Effector CD4-positive, alpha-beta T cell (primary cell): ENCODE measurements at places on chromosomes 1 and 21.

- DNase-seq = no peak
Observed at GRCh38 chr1:94165843-94166242, 44.9 kb upstream of the ABCA4 start.

DNA sequence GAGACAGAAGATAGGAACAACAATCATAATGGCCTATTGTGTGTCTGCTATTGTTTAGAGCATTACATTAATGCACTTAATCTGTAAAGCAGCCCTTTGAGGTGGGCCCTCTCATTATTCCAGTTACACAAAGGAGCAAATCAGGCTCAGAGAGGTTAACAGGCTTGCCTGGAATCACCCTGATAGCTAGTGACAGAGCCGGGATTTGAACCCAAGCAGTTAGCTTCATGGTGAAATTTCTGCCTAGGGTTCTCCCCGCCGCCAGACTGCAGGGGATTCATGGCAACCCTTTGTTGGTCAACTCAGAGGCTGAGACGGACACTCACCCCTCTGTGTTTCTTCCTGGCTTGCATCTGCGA, 7.1 kb downstream of the HEYL start:
- no peak for DNase-seq

- DNase-seq = no peak
Observed at GRCh38 chr1:10665930-10666850, 130.3 kb downstream of the CASZ1 start.

DNA sequence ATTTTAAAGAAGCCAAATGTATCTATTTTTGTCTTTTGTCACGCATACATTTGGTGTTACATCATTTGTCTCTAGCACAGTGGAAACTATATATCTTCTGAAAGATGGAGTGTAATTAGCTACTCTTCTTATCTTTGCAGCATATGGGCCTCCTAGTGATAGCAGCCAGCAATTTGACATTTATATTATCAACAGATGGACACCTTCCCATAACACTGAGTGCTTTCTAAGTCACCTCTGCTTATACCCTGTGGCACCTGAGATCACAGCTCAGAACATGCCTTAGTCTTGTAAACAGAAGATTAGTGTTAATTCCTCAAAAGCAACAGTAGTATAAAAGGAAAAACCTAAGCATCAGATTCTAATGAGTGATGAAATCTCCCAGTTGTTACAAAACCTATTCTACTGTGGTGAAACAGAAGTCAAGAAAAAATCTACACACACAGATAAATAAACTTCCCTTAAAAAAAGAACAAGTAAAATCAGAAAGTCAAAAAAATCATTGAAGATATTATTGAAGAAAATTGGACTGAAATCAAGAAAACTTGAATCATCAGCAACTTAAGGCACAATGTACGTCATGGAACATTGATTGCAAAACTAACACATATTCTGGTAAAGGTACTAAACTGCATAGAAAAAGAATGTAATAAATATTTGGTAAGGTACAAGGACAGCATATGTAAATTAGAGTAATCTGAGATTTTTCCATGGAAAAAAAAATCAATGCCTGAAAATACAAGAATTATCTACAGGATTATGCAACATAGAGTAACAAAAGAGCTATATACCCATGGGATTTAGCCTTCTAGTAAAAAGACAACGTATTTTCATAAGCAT, 61.7 kb downstream of the KCNT2 start:
- no peak for DNase-seq

DNA sequence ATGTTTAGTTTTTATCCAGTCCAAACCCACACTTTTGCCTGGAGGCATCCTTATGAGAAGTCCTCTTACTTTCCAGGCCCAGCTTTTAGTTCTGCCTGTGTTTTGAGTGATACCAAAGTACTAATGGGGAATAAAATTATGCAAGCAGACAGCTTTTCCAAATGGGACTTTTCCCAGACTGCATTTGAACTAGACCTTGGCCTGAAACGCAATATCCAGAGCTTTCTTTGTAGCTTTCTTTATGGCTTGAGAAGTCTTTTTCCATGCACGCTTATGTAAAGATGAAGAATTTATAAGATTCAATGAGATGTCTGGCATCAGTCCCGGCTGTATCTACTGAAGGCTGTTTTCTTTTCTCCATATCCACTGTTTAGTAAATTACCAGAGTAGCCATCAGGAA, 236.6 kb upstream of the RAB4A start:
- DNase-seq = no peak

- no peak for DNase-seq
Observed at GRCh38 chr1:169697755-169698154, 13.7 kb downstream of the SELL start.

DNA sequence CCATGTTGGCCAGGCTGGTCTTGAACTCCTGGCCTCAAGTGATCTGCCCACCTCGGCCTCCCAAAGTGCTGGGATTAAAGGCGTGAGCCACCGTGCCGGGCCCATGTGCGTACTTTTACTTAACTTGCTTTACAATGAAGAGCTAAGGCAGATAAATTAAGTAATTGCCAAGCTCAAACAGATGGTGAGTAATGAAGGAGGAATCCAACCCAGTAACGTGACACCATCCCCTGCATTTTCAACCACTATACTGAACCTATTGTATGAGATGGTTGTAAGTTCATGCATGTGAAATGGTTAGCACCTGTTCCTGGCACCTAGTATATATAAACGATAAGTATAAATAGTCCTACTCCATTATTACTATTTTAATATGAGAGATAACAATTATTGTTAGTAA, 588.0 kb upstream of the BEND5 start:
- no peak for DNase-seq

GRCh38 chr1:5298376-5298775, 644.0 kb downstream of the AJAP1 start:
- DNase-seq = no peak

GRCh38 chr1:27656157-27656893, 15.7 kb downstream of the IFI6 start:
- no peak for DNase-seq

DNA sequence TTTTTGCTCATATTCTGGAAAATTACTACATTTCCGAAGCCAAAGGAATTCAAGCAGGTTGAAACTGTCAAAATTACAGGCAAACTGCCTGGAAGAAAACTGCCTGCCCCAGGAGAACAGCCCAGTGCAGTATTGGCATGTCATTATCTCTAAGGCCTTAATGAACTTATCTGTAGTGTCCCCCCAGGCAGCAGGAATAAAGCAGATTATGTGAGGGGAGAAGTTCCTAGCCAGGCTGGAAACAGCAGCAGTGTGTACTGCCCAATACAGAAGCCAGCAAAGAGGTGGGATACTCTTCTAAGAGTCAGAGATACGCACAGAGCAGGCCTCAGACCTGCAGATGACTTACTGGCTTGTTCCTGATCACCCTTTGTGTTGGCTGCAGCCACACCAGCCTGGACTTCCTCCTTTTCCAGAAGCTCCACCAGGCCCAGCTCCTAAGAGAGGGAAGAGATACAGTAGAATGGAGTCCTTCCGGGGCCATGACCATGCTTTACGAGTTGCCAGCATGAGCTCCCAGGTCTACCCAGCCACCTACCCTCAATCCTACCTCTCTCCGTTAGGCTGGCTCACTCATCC, 11.7 kb downstream of the IQGAP3 start:
- no peak for DNase-seq

GRCh38 chr21:38809198-38809878, 3.6 kb downstream of the ETS2 start:
- DNase-seq = no peak

DNA sequence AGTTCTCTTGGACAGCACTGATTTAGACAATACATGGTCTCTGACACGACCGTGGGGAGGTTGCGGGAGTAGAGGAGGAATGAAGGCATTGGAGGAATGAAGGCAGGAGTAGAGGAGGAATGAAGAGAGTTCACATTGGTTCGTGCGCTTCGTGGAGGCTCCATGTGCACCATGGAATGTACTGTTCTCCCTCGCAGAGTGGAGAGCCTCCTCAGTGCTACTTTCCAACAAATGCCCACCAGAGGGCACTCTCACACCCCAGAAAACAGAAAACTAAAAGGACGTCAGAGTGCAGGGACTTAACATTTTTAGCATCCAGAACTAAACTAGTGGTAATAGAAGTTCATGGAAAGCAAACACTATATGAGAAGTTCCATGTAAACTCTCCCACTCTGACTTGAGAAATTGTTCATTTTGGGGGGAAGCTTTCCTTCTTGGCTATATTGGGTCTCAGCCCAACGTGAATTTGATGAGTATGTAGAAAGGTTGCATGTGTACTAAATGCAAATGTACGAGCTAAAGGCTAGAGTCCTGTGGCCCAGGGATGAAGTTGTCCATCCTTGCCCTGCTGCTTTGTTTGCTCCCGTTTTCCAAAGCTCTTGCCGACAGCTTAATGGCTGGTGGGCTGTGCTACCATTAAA, 211.6 kb downstream of the LMX1A start:
- no peak for DNase-seq

- no peak for DNase-seq
Observed at GRCh38 chr21:35349376-35350080, 300.4 kb upstream of the RUNX1 start.

- no peak for DNase-seq
Observed at GRCh38 chr1:46486432-46487015, 3.1 kb upstream of the DMBX1 start.
